Right ventricle myocardium superior (tissue), 1 donor: ENCODE measurements at places on chromosomes 3 and 15.
A peak's percentile ranks its signal among the peaks of the same experiment; 100 is the strongest.

DNA sequence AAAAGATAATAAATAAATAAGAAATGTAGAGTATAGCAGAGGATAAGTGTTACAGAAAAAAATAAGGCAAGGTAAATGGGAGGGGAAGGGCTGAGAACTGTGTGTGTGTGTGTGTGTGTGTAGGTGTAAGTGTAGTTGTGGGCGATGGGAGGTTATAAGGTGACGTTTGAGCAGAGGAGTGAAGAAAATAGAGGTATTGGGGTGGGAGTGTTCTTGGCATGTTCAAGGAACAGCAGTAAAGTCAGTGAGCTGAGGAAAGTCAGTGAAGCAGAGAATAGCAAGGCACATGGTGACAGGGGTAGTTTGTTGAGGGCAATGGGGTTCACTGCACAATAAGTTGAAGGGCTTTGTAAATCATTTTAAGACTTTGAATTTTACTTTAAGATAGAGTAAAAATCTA, 30.9 kb upstream of the ZNF148 start:
- no peak for DNase-seq

GRCh38 chr15:31271224-31271635, 55.4 kb upstream of the KLF13 start:
- DNase-seq, result no peak

GRCh38 chr15:38285456-38285855, 32.8 kb downstream of the SPRED1 start:
- DNase-seq, result no peak

DNA sequence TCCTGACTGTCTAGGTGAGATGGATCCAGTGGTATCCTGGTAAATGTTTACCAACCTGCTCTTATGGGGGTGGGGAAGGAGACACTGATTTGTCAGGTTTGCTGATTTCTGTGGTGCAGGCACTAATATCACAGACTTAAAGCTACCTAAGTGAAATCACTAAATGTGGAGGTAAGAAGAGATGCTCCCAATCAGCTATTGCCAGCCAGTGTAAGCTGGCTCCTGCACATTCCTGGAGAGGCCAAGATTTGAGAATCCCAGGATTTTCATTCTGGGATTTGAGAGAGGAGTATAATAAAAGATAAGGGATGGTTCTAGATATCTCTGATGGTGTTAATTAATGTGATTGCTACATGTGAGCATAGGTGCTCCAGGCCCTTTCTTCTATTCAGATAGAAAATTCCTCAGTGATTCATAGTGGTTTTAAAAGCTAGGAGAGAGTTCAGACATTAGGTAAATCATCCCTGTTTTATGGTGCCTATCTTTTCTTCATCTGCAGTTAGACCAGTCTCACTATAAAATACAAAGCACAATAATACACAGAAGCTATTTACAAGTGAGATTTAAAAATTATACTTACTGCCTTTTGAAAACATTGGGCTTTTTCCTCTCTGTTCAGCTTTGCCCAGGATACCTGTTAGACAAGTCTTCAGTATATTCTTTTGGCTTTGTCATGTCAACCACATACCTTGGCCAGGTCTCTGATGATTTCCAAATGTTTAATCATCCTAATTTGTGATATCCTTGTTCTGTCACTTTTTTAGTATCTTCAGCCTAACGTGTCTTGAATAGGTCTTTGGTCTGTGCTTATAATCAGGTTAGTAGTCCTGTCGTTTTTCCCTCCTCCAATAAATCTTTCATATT, 90.9 kb downstream of the MBNL1 start:
- no peak for DNase-seq

DNA sequence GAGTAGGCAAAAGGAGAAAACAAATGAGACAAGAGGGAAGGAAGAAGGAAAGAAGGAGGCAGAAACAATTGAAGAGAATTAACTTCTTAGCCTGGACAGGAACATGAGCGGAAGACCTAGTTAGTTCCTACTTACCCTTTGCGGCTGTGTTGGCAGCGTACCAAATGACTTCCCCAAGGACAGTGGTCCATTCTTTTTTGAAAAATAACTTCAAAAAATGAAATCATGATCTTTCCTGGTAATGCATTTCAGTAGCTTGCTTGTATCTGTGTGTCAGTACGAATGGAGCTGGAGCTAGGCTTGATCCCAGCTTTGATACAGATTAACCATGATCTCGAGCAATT, 41.5 kb upstream of the CFAP161 start:
- peak; percentile 54 for DNase-seq

DNA sequence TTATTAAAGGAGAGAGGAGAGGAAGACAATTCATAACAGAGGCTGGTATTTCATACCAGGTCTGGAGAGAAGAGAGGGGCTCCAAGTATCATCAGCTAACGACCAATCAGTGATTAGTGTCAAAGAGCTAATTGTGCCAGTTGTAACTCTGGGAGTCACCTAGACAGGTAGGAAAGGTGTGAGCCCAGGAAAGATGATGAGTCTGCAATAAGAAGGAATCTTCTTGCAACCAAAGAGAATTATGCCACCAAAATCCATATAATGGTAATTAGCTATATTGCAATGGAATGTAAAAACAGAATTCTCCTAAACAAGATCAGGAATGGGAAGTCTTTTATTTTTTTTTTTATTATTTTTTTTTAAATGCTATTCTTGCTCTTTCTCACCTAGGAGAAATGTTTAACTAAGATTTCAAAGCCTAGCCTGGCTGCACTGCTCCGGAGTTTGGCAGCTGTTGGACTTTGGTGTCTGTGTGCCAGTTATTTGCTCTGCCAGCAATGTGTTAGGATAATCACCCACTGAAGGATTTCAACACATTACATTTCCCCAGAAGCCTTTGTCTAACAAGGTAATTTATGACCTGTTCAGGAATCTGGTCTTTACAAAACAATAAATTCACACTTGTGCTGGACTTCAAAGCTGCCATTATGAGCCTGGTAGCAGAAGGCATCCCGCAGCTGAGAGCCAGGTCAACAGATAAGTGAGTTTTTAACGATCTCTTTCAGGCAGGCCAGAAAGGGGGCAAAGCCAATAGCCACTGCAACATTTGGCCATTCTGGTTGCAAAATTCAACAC, 89.4 kb downstream of the FOXB1 start:
- DNase-seq, result no peak

DNA sequence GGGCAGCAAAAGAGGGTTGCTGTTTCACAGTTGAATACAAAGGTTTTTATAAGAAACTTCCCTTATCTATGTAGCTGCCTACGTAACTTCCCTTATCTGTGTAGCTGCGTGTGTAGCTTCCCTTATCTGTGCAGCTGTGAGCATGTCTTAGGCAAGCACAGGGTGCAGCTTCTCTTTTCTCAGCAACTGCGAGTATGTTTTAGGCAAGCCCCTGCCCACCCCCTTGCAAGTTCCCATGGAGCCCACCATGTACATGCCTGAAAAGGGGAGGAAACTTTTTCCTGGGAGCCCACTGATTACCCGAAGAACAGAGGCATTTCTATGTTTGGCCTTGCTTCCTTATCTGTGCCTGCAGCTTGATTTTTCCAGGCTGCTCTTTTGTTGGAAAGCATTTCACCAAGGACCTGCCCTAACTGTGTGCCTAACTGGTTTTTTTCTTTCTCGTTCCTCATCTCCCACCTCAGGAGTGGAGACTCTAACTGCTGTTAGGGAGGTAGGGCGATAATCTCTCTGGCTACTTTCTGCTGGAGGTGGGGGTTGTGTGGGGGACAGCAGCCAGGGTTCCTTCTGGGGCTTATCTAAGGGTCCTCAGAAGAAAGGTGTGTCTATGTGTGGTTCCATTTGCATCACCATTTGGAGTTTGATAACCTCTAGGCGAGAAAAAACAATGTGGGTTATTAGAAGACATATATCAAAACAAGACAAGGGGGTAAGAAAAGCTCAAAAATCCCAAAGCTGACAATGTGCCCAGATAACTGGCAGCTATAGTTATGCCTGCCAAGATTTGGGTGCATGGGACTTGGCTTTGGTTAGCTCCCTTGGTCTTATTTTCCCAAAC, 26.0 kb downstream of the SORD start:
- no peak for DNase-seq

DNA sequence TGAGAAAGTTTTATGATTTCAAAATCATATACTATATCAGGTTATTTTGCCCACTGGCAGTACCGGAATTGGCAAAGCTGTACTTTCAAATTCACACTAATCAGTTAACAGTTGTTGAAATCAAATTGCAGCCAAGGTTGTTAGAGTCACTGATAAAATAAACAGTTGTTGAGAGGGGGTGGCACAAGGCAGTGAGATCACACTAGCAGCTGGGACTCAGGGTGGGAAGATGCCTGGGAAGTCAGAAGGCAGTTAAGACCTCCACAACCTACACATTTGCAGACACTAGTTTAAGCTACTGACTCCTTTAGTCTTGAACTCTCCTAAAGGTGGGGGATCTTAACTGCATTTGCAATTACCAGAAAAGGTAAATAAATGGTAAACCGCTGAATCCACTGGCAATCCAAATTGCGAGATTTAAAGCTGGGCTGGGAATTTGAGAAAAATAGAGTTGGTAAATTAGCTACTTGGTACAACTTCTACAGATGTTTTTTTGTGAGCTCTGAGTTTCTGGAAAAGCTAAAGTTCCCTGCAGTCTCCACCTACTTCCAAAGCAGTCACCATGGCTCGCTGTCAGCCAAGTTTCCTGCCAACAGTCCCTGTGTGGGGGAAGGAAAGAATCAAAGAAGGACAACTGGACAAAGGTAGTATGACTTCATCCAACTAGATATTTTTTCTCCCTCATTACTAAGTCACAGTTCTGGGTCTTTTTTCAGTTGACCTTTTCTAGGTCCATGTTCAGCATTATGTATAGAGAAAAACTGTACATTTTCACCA, 105.7 kb downstream of the ZNF385D start:
- DNase-seq, result peak; percentile 76

- DNase-seq, result no peak
These were observed 39.6 kb upstream of the TRAK1 start for GRCh38 chr3:42051384-42052131.

- DNase-seq, result no peak
These were observed 142.4 kb downstream of the ANXA2 start for GRCh38 chr15:60255390-60255789.

GRCh38 chr3:196323691-196324090, 5.7 kb upstream of the DYNLT2B start:
- DNase-seq, result no peak

DNA sequence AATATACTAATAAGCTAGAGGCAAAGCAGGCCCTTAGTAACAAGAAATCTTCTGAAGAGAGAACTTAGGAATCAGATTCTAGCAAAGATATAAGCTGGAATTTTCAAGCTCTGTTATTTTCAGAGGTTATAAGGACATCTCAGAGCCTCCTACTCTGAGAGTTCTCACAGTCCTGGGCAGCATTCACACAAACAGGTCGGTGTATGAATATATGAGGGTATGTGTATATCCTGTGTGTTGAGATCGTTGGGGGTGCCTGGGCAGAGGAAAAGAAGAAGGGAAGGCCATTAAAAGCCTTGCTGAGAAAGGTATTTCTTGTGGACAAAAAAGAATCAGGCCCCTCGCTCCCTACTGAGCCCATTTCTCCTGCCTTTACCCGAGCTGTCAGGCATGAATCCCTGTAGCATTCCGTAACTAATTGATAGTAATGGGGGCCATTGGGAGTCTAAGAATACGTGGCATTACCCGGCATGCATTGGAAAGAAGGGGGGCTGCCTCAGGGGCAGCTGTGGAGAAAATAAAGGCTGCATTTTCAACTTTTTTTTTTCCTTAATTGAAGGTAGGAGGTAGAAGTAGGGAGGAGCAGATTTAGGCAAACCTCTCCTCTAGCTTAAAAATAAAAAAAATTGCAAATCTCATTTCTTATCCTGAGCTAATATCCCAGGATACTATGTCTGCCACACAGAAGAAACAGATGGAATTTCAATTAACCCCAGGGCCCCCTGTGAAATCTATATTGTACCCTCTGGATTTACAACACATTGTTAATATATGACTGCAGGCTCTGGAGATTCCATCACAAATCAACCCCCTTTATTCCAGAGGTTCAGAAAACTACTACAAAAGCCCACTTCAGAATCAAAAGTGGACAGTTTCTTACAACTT, 103.8 kb downstream of the GTPBP8 start:
- DNase-seq, result no peak

GRCh38 chr3:96012939-96013338, 801.5 kb upstream of the EPHA6 start:
- no peak for DNase-seq

- DNase-seq, result no peak
These were observed 19.0 kb upstream of the AGBL1 start for GRCh38 chr15:86060674-86061073.

GRCh38 chr3:120554812-120555606, 41.1 kb upstream of the NDUFB4 start:
- peak; percentile 47 for DNase-seq

DNA sequence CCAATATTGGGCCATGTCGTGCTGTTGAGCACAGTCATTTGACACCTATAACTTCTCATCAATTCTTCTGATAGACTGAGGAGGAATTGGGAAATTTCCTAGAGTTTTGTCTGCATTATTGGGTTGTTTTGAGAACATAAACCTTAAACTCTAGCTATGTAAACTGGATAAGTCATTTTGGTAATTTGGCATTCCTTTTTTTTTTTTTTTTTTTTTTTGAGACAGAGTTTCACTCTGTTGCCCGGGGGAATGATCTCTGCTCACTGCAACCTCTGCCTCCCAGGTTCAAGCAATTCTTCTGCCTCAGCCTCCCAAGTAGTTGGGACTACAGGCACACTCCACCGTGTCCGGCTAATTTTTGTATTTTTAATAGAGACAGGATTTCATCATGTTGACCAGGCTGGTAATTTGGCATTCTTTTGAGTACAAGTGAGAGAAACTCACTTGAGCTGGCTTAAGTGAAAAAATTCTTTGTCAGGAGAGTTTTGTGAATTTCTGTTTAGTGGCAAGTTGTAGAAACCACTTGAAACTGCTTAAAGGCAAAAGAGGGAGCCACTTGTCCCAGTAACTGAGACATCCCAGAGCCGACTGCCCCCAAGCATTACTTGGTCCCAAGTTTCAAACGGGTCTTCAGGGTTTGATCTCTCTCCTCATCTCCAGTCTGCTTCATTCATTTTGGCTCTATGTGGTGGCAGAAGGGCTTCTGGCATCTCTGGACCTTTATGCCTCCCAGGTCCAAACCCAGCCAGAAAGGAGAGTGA, 34.9 kb downstream of the FLNB start:
- no peak for DNase-seq

- DNase-seq, result no peak
These were observed 373.5 kb downstream of the NR2F2 start for GRCh38 chr15:96703794-96704550.

DNA sequence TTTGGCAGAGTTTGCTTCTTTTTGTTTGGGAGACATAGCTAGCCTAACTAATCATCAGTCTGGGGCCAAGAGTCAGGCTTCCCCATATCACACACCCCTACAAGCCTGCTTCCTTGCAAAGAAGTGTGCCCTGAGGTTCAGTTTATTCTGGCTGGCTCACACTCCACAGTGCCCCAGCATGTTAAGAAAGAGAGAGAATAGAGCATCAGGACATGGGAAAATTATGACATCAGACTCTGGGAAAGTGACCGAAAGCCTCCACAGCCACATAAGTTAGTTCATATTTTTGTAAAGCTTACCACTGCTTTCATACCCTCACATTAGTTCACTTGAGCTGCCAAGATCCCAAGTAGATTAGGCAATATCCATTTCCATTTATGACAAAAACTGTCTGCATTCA, 63.0 kb upstream of the CFAP161 start:
- DNase-seq, result no peak

GRCh38 chr15:63111481-63111880, 10.2 kb upstream of the LACTB start:
- no peak for DNase-seq
